Memory B cell (primary cell): ENCODE measurements at places on chromosomes 16 and 17.

- no peak for DNase-seq
These were observed 911 bp upstream of the ITGA2B start for GRCh38 chr17:44390250-44390870.

- no peak for DNase-seq
These were observed 41.8 kb downstream of the NUP93 start for GRCh38 chr16:56771558-56772279.

GRCh38 chr16:4365615-4366014, 6.0 kb upstream of the VASN start:
- DNase-seq = no peak

DNA sequence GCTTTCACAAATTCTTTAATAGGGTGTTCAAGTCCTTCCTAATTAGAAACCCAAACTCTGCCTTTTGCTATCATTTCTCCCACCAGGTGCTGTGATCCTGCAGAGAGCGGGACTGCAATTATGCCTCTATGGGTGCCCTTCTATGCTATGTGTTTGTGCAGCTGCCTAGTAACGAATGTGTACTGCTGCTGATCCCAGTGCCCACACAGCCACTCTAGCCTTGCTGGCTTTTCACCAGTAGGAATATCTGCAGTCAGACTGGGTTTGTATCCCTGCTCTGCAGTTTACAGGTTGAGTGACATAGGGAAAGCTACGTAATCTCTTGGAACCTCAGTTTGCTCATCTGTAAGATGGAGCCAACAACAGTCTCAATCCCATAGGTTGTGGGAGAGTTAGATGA, 179.6 kb upstream of the IRX3 start:
- DNase-seq = no peak
